ENCODE measurements at places on chromosomes 6 and 20. TPM values are rescaled to one million over a fixed set of nuclear protein-coding genes. Genes with fewer than 3 reads are reported as not detected.

Gene DSP
- total RNA-seq: 0.13 TPM

Gene LY6G5C
- total RNA-seq: 5.5 TPM

Gene CNKSR3
- total RNA-seq: not detected

GRCh38 chr6:9020001-9020400, 584.7 kb upstream of the SLC35B3 start:
- no peak for DNase-seq

GRCh38 chr20:43842126-43843020, 72.3 kb upstream of the TOX2 start:
- no peak for DNase-seq

- no peak for DNase-seq
Observed at GRCh38 chr20:62018437-62019143, 47.1 kb downstream of the TAF4 start.

DNA sequence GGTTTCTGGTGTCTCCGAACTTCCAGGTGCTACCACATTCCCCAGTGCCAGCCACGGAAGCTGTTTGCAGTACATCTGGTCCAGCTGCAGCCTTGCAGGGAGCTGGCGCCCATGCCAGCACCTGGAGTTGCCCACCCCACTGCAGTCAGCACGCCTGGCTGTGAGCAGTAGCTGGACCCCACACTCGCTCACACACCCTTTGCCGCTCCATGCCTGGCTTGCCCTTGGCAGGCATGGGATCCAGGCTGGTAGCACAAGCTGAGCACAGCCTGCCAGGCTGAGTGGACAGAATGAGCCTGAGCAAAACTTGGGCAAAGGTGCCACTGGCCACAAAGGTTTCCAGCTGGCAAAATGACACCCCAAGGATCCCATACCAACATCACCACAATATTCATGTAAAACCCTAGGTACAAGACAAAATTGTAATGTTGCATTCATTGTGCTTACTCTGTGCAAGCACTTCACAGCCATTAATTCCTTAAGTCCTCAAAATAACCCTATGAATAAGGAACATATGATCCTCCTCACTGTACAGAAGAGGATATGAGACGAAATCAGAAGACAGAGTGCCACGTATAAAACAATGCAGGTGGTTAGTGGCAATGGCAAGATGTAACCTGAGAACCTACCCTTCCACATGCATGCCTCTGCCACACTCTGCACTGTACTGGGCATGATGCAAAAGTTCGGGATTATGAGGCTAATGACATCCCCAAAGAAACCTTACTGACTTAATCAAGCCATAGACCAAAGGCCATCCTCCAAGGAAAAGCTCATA, 18.3 kb downstream of the KIF16B start:
- no peak for DNase-seq

GRCh38 chr6:157724138-157724820, 98.8 kb upstream of the SNX9 start:
- no peak for DNase-seq

- no peak for DNase-seq
Observed at GRCh38 chr20:10432079-10432478, 1.9 kb downstream of the MKKS start.

DNA sequence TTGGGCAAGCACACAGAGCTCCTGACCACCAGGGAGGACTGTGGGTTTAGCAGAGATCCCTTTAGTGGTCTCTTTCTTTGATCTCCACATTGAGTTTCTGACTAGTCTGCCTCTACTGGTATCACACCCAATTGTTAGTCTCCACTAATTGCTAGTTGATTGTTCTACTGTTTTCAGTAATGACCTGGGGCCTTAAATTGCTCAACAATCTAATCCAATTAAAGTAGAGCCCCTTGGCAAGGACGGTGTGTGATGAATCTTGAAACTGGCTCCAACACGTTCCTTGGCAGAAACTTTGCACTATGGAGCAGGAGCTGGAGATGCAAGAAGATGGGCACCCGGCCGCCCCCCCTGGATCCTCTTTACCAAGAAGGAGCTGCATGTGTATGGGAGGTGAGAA, 12.3 kb downstream of the FAM50B start:
- no peak for DNase-seq

DNA sequence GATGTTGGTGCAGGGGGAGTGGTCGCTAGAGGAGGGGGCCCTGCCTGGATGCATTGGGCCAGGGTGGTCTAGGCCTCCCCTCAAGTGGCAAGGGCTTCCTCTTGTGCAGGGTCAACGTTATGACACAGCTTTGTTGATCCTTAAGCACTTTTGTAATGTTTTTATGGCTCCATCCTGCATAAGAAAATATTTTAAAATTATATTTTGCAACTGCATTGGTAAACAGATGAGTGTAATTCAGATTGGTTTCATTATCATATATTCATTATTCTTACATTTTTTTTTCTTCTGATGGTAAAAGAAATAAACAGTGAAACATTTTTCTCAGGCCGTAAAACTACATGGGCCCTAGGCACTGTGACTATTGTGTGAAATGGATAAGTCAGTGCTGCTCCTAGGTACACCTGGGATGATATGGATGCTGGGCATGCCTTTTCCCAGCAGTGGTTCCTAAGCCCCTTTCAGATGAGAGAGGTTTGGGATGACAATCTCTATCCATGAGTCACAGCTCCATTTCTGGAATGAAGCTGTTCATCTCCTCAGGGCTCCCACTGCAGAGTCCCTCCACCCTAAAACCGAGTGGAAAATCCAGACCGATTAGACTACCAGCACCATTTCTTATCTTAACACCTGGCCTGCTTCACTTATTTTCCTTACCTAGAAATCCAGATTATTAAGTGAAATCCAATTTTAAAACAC, 5.8 kb upstream of the SIM1 start:
- DNase-seq: no peak

GRCh38 chr6:98871057-98871456, 36.7 kb downstream of the POU3F2 start:
- no peak for DNase-seq

DNA sequence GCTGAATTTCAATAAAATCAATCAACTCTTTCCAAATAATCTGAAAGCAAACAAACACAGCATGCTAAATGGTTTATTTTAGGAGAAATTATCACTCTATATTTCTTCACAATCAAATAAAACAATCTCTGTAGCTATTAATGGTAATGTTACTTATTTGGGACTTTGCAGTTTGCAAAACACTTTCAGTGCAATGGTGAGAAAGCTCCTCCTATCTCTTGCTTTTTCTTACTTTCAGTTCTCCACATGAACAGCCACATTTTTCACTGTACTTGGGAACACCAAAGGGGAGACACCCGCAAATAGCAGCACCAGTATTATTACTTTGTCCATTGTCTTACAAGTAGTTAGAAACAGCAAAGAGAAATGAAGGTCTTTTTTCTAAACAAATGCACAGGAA, 92.4 kb downstream of the DST start:
- no peak for DNase-seq

- DNase-seq: no peak
Observed at GRCh38 chr6:74574794-74575193, 631.1 kb downstream of the COL12A1 start.

DNA sequence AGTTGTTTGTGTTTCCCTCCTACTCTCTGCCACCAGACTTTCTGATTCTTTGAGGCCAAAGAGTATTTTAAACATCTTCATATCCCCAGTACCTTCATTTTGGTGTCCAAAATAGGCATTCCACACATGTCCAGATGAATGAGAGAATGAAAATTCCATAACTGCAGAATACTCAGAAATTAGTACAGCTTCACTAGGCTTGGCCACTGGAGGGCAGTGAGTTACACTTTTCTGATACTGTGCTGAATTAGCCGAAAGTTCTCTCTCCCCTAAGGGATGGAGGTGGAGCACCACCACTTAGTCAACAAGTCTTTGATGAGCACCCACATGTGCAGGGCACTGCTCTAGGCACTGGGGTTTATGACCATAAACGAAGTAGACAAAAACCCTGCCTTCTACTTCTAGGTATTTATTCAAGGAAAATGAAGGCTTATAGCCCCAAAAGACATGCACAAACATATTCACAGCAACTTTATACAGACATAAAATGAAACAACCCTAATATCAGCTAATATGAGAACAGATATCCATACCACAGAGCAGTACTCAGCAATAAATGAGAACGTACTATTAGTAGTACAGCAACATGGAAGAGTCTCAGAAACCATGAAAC, 46.1 kb upstream of the TMEM217 start:
- peak; percentile 33 for DNase-seq

- DNase-seq: no peak
Observed at GRCh38 chr6:45597424-45597823, 219.7 kb upstream of the SUPT3H start.

DNA sequence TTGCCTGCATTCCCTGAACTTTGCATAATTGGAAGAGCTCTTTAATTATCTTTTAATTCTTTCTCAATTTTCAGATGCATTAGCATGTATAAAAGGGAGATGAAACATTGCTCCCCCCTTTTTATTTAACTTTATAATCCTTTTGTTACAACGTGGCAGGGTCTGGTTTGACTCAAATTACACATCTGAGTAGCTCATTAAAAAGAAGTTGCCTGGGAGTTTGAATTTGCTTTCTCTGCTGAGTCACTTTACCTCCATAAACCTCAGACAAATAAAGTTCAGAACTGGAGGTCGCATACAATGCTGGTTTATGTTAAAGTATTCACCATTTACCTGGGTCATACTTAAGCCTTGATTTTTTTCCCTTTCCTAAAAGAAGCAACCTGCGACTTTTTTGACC, 495.2 kb downstream of the PREX1 start:
- DNase-seq: no peak

All from activated CD8-positive, alpha-beta T cell treated with anti-CD3 and anti-CD28 coated beads, Interleukin-2, amount 10 ng/mL, durations not matched to agents 7 days and 5 days (primary cell).